ENCODE measurements at places on chromosomes 2 and 18.

- no peak for DNase-seq
Measured at GRCh38 chr2:25976983-25977741, 5.1 kb downstream of the KIF3C start.

DNA sequence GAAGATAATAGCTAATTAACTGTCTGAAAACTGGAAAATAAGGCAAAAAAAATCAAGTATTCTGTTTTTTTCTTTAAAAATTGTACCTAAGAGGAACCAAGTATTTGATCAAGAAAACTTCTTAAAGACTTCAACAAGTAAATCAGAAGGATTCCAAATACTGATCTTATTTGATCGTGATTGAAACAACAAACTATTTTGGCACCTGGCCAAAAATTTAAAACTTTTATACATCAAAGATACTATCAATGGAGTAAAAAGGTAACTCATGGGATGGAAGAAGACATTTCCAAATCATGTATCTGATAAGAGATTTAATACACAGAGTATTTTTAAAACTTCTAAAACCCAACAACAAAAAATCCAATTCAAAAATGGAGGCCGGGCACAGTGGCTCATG, 46.7 kb downstream of the CFAP210 start:
- no peak for DNase-seq

- no peak for DNase-seq
Measured at GRCh38 chr2:60095202-60095815, 458.1 kb downstream of the BCL11A start.

DNA sequence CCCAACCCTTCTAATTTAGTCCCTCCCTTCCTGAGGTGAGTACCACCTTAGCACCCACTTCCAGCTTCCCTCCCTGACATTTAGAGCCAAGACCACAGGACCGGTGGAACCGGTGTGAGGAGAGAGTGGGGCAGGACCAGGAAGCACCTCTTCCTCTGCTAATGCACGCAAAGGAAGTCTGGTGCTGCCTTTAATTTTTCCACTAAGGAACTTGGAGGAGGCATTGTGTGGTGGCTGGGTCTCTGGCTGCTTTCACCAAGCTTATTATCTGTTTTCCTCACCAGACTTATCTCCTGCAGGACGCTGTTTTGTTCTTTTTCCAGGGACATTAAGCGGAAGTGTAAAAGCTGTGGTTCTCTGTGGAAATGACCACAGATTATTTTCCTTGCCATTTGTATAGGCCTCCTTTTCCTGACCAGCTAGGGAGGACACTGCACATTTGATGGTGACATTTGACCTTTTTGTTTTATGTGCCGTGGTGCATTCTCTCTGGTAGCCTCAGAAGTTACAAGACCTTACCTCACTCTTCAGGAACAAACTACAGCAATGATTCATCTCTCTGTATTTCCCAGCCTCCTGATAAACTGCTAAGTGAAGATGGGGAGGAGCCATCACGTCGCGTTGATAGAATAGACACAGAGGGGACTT, 39.8 kb upstream of the SPTBN1 start:
- no peak for DNase-seq

GRCh38 chr2:222283634-222284033, 15.2 kb downstream of the PAX3 start:
- no peak for DNase-seq

DNA sequence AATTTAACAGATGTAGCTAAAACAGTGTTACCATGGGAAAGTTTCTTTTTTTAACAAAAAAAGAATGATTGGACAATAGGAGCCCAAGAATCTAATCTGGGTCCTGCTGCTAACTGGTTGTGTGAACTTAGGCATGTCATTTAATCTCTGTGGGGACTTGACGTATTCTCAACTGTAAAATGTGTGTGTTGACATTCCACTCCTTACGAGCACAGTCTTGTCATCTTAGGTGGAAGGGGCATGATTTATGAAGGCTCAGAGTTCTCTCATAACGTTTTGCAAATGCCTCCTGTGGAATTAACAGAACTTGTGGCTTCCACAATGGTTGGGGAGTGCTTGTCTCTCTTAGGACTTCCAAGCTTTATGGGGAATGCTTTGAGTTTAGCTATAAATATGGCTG, 125.9 kb upstream of the SATB2 start:
- DNase-seq = no peak

- DNase-seq = no peak
Measured at GRCh38 chr2:188522517-188522916, 230.8 kb downstream of the GULP1 start.

- DNase-seq = no peak
Measured at GRCh38 chr18:50182511-50182910, 12.4 kb downstream of the MYO5B start.

Data from activated T-cell treated with anti-CD3 and anti-CD28 coated beads, Interleukin-2, amount 50 U/mL, for 72 hours (primary cell).